T-helper 2 cell treated with Interferon-gamma antibody and Interleukin-4, amounts not matched to agents 100 ng/mL and 5 ng/mL, for 36 hours (primary cell): ENCODE measurements at places on chromosomes 7 and 10. TPM values are rescaled to one million over a fixed set of nuclear protein-coding genes. Genes with fewer than 3 reads are reported as not detected.

NOD1 gene
- total RNA-seq = 22.1 and 22.3 TPM in 2 replicates

SAP25 gene
- total RNA-seq = 21.4 and 22.5 TPM in 2 replicates

FAM241B gene
- total RNA-seq = 4.5 and 4.8 TPM in 2 replicates

FAM25G gene
- not detected in 2 replicates for total RNA-seq

ZNF117 gene
- total RNA-seq = 5.8 TPM in 2 replicates

TUBAL3 gene
- not detected in 2 replicates for total RNA-seq

GPR141 gene
- total RNA-seq = not detected in 2 replicates
